ENCODE measurements at places on chromosomes 6 and 20.

DNA sequence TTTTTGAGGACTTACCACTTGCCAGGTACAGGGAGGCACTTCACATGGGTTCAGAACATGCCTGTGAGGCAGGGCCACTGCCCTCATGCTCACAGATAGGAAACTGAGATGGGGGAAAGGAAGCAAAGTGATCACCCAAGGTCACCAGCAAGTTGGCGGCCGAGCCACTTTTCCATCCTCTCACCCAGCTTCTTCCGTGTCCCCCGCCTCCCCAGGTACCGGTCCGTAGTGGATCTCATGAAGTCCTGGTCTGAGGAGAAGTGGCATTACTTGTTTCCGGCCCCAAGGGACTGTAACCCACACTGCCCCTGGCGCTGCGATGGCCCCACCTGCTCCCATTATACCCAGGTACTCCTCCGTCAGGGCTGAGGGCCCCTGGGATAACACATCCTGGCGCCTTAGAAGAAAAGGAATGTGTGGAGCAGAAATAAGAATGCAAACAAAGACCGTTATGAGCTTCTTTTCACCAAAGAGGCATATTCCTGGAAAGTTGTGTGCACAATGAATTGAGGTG is 6.4 kb downstream of the R3HDML start:
- H3K27me3 ChIP-seq: peaks cover 6% of the 10 kb centered on the region
- no peak for DNase-seq
- H3K4me1 ChIP-seq: no peaks in the 10 kb centered on the region

GRCh38 chr6:115668211-115668610 is 392.5 kb downstream of the FRK start:
- H3K36me3 ChIP-seq: no peaks in the 10 kb centered on the region
- H3K27me3 ChIP-seq: no peaks in the 10 kb centered on the region
- H3K4me3 ChIP-seq: no peak overlapping the region
- no peak overlapping the region for H3K27ac ChIP-seq
- no peaks in the 10 kb centered on the region for H3K4me1 ChIP-seq

DNA sequence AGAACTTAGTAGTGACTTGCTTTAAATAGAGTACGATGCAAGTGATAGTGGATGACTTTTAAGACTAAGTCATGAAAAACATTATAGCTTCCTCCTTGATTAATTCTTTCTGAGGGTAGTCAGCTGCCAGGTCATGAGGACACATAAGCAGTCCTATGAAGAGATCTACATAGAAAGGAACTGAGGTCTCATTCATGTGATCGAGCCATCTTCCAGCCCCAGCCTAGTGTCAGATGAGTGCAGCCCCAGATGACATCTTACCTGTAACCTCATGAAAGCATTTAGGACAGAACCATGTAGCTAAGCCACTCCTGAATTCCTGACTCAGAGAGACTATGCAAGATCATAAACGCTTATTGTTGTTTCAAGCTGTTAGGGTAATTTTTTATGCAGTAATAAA is 67.7 kb downstream of the AK9 start:
- no peaks in the 10 kb centered on the region for H3K36me3 ChIP-seq
- H3K4me1 ChIP-seq: no peaks in the 10 kb centered on the region
- H3K4me3 ChIP-seq: no peak overlapping the region
- H3K27ac ChIP-seq: no peak overlapping the region
- H3K27me3 ChIP-seq: no peaks in the 10 kb centered on the region
- no peak for DNase-seq

DNA sequence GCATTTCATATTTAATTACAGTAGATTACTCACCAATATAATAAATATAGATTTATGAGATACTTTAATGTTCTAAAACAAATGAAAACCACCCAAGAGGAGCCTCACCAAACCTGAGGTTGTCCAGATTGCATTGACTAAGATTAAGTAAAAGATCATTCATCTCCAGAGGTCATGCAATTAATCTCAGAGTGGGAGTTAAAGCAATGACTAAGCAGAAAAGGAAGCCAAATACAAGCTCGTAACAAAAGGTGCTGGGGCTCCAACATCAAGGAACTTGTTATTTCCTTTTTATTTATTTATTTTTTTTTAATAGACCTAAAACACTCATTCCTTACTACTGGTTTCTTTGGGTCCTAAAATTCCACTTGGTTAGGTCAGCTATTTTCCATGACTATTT is 57.7 kb downstream of the RSPO3 start:
- no peak overlapping the region for H3K4me3 ChIP-seq
- no peak overlapping the region for H3K27ac ChIP-seq
- no peaks in the 10 kb centered on the region for H3K27me3 ChIP-seq
- H3K4me1 ChIP-seq: no peaks in the 10 kb centered on the region

- no peaks in the 10 kb centered on the region for H3K36me3 ChIP-seq
- no peak overlapping the region for H3K27ac ChIP-seq
- H3K27me3 ChIP-seq: no peaks in the 10 kb centered on the region
- no peak overlapping the region for H3K4me3 ChIP-seq
- no peak for DNase-seq
These were observed 236.6 kb upstream of the MOCS1 start for GRCh38 chr6:40170856-40171255.

DNA sequence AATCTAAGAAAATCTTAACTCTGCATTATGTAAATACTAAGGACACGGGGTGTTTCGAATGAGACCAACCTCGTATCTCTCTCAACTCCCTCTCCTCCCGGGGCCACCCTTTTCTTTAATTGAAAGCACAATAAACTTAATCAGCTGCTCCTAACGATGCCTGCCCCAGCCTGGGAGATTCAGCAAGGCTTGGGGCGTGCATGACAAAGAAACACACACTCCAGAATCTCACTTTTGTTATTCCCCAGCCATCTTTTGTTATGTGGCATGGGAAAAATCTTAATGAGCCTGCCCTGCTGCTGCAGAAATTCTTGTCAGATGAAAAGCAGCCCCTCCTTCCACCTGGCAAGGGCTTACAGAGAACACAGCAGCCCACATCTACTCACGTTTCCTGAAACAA is 117.4 kb downstream of the TTLL2 start:
- H3K4me3 ChIP-seq: no peak overlapping the region
- H3K36me3 ChIP-seq: no peaks in the 10 kb centered on the region
- H3K27me3 ChIP-seq: peaks cover 80% of the 10 kb centered on the region
- DNase-seq: no peak
- H3K4me1 ChIP-seq: no peaks in the 10 kb centered on the region

- no peak overlapping the region for H3K4me3 ChIP-seq
- H3K4me1 ChIP-seq: no peaks in the 10 kb centered on the region
- no peaks in the 10 kb centered on the region for H3K36me3 ChIP-seq
- no peaks in the 10 kb centered on the region for H3K27me3 ChIP-seq
- H3K27ac ChIP-seq: no peak overlapping the region
These were observed 91.3 kb downstream of the AKAP7 start for GRCh38 chr6:131226459-131227157.

GRCh38 chr20:59832406-59833363 is 100.8 kb downstream of the SYCP2 start:
- H3K36me3 ChIP-seq: peaks cover 27% of the 10 kb centered on the region
- peaks cover 80% of the 10 kb centered on the region for H3K4me1 ChIP-seq
- no peak overlapping the region for H3K4me3 ChIP-seq
- no peak for DNase-seq
- H3K27me3 ChIP-seq: no peaks in the 10 kb centered on the region
- H3K27ac ChIP-seq: peak overlapping the region; percentile 74
